Urinary bladder (tissue), 4 donors: ENCODE measurements at places on chromosomes 16 and 17. TPM values are rescaled to one million over a fixed set of nuclear protein-coding genes. Genes with fewer than 3 reads are reported as not detected.

Gene HS3ST3A1
- polyA plus RNA-seq: 1.1 TPM

Gene TM4SF5
- 0.18 TPM for polyA plus RNA-seq

- DNase-seq: no peak
Measured at GRCh38 chr16:74309789-74310781, 13.5 kb downstream of the PSMD7 start.

GRCh38 chr16:57308041-57308440 is 23.6 kb upstream of the PLLP start:
- no peak for DNase-seq

- no peak for DNase-seq
Measured at GRCh38 chr16:27402964-27403600, 1.1 kb downstream of the IL21R start.
